ENCODE measurements at places on chromosomes 2 and 18.
A peak's percentile ranks its signal among the peaks of the same experiment; 100 is the strongest.

DNA sequence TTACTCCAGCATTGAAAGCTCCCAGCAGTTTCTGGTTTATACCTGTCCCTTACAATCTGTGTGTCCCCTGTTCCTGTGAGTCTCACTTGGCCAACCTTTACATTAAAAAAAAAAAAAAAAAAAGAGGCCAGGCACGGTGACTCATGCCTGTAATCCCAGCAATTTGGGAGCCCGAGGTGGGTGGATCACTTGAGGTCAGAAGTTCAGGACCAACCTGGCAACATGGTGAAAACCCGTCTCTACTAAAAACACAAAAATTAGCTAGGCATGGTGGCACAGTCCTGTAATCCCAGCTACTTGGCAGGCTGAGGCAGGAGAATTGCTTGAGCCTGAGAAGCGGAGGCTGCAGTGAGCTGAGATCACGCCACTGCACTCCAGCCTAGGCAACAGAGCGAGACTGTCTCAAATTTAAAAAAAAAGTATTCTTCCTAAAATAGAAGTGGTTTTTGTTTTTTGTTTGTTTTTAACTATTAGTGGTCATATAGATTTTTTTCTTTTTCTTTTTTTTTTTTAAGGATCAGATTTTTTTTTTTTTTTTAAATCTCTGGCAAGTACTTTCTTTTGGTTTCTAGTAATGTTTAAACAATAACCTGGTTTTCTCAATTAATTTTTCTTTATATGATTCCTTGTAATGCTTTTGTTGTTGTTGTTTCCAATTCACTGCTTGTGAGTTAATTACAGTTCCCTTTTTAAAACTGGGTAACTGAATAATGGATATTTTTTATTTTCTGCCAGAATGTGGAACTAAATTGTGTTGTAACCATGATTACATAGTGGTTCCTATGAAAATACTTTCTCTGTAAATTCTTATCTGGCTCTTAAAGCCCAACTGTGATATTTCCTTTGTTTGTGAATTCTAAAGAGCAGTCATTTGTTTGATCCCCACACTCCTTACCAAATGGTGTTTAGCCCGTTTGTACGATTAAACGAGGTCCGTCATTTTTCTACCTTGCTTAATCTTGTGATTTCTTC lies 116.8 kb downstream of the CTAGE1 start:
- DNase-seq: no peak

DNA sequence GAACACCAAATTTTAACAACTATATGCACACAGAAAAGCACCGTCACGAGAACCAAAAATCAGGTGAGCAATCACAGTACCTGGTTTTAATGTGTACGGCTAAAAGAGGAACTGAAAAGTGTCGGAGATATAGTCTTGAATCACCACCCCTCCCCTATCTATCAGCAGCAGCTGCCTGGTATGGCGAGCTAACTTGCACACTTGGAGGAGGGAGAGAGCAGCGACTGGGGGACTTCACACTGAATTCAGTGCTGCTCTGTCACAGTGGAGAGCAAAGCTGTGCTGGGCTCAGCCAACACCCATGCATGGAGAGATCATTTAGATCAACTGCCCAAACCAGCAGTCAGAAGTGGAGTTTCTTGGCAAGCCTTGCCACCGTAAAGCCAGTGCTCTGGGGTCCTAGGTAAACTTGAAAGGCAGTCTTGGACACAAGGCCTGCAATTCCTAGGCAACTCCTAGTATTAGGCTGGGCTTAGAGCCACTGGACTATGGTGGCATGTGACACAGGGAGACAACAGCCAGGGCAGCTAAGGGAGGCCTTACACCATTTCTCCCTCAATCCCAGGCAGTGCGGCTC lies 89.2 kb upstream of the CD226 start:
- DNase-seq: no peak

DNA sequence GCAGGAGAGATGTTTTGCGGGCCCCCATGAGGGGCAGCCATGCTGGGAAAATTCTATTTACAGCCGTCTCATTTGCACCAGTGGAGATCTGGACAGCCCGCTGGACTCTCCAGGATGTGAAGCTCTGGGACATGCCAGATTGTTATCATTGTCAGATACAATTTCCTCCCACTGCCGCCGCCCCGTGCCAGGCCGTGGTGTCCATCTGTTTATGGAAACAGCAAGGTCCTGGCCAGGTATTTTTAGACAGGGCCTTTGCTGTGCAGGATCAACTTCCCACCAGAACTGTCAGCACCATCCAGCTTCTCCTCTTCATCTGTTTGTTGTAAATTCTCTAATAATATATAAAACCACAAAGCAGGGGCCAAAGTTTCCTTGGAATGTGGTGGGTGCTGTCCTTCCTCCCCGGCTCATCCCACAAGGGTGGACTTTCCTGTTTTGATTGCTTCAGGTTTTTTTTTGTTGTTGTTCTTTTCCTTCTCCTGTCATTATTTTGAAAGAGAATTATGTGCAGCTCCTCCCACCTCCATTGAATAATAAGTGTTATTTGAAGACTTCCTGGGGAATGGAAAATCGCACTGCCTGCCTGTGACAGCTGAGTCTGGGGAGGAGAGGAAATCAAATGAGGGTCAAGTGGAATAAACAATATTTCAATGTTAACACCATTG lies 398.1 kb downstream of the TNS1 start:
- DNase-seq: no peak

GRCh38 chr2:135004005-135004746 lies 43.1 kb downstream of the MAP3K19 start:
- peak; percentile 74 for DNase-seq

DNA sequence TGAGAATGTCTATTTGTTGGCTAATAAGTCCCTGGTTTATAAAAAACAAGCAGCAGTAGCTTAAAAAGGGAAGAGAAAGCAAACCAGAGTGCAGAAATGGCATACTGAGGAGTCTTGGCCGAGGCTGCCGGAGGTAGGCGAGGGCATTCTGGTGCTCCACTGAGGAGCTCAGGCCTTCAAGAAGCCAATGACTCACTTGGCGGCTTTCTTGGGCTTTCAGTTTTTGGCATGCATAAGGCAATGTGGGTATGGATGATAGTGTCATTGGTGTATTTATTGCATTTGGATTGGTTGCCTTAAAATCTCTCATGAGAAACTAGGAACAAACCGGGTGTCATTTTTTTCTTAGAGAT lies 119.6 kb upstream of the ARL5A start:
- DNase-seq: peak; percentile 9

GRCh38 chr2:176157499-176158185 lies 535 bp downstream of the HOXD3 start:
- no peak for DNase-seq

GRCh38 chr2:153912798-153913396 lies 41.2 kb downstream of the GALNT13 start:
- DNase-seq: no peak

- no peak for DNase-seq
Measured at GRCh38 chr18:33928231-33928630, 296.5 kb downstream of the NOL4 start.

DNA sequence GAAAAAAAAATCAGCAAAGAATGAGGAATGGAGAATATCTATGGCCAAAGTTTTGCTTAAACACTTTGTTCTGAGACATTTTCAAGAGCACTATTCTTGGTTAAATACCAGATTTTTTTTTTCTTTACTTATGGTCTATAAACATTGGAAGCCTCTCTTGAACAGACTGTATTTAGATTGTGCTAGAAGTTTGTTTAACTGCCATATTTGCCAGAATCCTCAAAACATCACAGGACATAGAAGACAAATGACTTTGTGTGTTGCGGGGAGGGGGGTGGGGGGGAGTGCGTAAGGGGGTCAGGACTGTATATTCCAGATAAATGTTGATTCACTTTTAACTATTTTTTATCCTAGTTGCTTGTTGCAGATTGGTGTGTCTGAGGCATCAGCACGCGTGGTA lies 262.0 kb downstream of the MEIS1 start:
- no peak for DNase-seq

- no peak for DNase-seq
Measured at GRCh38 chr2:119837759-119838158, 78.0 kb downstream of the PTPN4 start.

DNA sequence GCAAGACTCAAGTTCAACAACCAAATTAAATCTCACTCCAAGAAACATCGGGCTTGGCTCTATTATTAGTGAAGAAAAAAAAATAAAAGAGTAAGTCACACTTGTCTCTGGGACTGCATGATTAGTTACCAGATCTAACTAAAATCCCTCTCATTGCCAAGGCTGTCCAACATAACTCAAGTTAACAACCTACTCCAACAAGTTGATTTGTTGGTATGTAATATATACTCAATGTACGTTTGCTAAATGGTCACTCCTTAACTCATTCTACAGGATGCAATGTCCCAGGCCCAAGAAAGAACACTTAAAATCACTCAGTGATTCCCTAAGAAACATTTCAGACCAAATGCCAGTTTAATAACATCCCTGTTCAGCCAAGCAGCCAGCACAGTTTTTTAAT lies 95.1 kb downstream of the DYM start:
- DNase-seq: no peak

DNA sequence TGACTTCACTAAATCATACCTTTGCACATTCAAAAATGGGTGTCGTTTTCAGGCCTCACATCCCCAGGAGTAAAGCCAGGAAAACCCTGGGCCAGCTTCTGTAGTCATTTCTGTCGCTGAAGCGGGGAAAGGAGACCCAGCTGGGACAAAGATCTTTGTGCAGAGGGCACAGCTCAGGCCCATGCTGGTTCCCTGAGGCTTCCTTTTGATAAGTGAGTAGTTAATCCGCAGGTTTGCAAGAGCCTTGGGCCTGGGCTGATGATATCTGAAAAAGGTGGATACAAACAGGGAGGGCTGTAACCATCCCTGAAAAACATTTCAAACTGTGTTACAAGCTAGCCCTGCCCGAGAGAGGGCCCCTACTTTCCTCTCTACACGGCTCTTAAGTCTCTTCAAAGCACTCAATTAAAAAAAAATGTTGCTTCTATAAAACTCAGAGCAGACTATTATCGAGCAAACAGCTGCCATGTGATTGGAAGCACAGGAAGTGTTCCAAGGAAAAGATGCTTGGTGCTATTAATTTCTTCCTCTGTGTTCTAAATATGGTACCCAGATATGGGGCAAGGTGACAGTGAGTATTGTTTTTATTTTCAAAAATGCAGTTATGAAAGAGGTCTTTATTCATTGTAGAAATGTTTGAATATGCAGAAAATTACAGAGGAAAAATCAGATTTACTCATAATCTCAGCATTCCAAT lies 117.2 kb downstream of the LNPK start:
- no peak for DNase-seq

DNA sequence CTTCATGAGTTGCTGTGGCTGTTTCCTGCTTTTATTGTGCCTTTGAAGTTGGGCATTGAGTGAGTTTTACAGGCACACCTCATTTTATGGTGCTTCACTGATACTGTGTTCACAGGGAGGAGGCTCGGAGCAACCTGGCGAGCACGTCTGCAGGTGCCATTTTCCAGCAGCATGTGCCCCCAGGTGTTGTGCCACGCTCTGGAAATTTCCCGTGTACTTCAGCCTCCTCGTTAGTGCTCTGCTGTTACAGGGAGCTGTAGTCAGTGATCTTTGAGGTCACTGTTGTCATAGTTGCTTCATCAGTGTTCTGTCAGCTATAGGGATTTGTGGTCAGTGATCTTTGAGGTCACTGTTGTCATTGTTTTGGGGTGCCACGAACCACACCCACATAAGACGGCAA lies 20.1 kb downstream of the CTDP1 start:
- DNase-seq: no peak

GRCh38 chr2:69943843-69944525 lies 17.4 kb downstream of the ASPRV1 start:
- no peak for DNase-seq

DNA sequence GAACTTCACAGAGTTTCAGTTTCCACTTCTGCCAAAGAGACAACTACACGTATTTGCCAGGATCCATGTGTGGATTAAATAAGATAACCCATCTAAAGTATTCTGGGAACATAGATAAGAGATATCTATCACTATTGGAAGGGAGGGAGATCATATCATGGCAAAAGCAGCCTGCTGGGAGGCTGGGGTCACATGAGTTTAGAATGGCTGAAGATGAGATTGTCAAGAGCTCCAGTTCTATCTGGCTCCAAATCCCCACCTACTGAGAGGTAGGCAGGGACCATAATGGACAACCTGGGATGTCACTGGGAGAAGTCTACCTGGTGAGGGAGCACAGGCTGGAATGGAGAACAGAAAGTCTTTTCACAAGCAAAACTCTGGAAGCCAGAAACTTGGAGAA lies 192.6 kb upstream of the ST6GAL2 start:
- no peak for DNase-seq

- DNase-seq: peak; percentile 76
Measured at GRCh38 chr2:169775765-169776164, 22.9 kb upstream of the SSB start.

DNA sequence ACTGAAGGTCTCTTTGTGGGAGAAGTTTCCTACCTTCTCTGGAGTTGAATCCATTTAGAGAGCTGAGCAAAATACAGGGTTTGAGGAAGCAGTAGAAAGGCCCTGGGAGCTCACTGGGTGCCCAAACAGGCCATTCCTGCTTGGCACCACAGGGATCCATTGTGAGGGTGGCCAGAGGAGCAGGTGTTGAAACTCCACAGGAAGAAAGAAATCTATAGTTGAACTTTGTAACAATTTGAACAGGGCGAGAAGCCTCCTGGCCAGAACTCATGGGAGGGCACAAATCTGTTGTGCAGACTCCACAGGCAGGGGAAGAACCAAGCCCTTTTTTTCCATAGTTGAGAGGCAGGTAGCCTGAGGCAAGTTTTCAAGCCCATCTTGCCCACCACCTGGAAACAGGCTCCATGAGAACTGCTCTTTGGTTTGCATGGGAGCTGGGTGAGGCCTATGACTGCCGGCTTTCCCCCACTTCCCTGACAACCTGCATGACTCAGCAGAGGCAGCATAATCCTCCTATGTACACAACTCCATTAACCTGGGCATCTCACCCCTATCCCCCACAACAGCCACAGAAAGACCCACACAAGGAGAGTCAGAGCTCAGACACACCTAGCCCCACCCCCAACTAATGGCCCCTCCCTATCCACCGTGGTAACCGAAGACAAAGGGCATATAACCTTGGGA lies 1053.0 kb downstream of the TSN start:
- DNase-seq: no peak

GRCh38 chr2:136363470-136363869 lies 245.5 kb upstream of the CXCR4 start:
- DNase-seq: no peak

DNA sequence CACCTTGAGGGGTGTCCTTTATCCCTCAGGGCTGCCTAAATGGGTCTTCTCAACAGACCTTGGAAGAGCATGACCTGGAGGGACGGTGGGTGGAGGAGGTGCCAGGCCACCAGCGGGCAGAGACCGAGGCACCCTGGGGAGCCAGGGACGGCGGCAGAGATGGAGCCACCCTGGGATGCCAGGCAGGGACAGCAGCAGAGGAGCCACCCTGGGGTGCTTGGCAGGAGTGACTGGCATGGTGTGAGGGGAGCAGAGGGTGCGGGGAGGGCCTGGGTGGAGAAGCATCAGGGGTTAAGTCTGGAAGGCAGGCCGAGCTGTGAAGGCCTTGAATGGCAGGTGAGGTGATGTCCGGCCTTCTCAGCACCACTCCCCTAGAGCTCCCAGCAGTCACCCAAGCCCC lies 56.1 kb downstream of the CIB4 start:
- DNase-seq: no peak

- no peak for DNase-seq
Measured at GRCh38 chr2:109437325-109438090, 176.3 kb downstream of the SEPTIN10 start.

Data from foreskin fibroblast (primary cell).